ENCODE measurements at places on chromosomes 7 and 10.

DNA sequence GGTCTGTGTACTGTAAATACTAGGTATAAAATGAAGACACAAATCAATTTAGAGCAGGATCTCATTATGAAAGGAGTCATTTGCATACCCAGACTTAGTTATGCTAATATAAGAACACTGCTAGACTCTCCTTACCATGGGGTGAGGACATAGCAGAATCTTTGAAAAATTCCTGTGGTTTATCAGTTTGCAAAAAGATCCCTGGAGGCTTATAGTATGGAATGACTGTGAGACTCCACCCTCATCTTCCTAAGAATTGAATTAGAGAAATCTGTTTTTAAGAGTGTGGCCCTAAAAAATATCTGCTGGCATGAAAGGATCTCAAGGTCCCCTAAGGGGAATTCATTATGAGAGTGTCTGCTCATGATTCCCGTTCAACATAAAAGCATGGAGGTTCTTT, 63.2 kb downstream of the WNT2 start:
- DNase-seq = no peak

DNA sequence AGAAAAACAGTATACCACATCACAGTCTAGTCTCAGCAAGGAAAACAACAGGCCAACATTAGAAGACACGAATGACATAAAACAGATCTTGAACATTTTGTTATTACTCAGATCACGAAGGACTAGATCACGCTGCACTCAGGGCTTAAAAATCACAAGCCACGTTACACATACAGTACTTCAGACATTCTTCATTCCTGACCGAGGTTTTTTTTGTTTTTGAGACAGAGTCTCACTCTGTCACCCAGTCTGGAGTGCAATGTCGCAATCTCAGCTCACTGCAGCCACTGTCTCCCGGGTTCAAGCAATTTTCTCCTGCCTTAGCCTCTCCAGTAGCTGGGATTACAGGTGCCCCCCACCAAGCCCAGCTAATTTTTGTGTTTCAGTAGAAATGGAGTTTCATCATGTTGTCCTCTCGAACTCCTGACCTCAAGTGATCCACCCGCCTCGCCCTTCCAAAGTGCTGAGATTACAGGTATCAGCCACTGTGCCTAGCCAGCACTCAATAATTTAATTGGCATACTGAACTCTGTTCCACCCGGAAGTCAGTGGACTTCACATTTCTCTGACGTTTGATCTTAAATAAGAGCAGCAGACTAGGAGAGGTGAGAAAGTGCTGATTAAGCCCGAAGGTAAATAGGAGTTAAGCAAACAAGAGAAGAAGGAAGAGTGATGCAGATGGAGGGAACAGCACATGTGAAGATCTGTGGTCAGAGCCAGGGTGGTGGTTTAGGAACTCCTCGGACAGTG, 3.5 kb downstream of the AIMP2 start:
- peak; percentile 9 for DNase-seq

- no peak for DNase-seq
Measured at GRCh38 chr10:112434988-112435619, 11.6 kb downstream of the ZDHHC6 start.

DNA sequence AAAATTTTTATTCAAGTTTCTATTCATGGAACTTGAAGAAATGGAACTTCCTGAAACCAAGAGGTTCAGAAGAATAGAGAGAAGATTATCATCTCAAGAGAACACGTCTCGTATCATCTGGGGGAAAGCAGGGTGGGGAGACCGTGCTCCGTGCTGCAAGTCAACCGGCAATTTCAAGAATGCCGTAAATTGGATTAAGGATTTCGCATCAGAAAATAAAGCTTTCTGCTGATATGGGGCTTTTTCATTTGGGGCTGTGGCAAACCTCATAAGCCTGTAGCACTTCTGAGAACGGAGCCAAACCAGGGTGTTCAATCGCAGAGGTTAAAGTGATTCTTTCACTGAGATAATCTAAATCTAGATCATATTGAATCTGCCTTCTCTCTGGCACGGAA, 150.1 kb upstream of the NPS start:
- no peak for DNase-seq

DNA sequence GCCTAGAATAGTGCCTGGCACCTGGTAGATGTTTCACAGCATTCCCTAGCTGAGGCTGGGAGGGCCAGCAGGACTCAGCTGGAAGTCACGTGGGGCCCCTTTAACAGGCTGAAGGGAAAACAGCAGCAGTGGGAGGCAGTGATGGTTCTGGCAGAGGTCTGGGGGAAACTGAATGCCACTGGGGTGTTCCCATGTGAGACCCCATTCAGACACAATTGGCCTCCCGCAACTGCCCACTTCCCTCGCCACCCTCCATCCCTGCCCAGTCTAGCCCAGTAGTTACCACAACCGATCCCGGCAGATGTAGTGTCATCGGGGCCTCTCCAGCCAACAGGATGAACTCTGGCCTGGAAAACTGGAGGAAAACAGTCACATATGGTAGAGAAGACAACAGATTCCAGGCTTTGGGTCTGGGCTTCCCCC, 38.3 kb downstream of the FRMPD2 start:
- DNase-seq = no peak

DNA sequence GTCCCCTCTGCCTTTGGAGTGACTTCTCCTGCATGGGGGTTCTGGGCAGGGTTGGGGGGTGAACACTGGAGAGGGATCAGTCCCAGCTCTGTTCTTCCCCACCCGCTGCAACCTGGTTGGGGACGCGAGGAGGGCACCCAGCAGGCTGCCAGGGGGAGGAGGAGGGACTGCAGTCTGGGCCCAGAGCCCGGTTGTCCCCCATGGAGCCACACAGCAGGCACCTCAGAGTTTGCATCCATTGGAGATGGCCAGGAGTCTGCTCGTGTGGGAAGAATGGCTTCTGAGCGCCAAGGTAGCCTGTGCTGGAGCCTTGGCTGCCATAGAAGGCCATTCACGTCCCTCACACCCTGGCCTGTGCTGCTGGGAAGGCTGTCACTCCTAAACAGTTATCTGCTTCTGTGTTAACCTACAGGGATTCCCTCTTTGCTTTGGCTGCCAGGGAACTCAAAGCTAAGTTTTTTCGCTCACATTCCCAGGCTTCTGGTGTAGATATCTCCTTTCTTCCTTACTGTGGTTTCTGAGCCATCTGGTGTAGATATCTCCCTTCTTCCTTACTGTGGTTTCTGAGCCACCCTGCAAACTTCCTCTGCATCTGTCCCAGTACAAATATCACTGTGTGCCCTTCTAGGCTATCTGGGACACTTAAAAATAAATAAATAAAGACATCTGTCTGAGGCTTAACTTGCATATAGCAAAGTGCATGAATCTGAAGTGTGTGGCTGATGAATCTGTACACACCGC, 133.7 kb downstream of the LHPP start:
- DNase-seq = no peak

- DNase-seq = peak; percentile 67
Measured at GRCh38 chr7:128167042-128167701, 73.9 kb upstream of the LEP start.

GRCh38 chr7:116527521-116527920, 2.7 kb downstream of the CAV1 start:
- no peak for DNase-seq

DNA sequence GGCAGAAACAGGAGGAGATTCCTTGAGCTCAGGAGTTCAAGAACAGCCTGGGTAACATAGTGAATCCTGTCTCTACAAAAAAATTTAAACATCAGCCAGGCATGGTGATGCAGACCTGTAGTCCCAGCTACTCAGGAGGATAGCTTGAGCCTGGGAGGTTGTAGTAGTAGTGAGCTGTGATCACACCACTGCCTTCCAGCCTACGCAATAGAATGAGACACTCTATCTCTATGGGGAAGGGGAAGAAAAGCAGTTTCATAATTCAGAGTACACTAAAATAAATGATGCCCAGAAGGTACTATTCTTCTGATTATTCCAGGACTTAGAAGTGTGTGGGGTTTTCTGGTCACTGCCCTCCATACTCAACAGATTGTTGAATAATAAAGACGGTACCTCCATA, 177.3 kb downstream of the KMT2E start:
- no peak for DNase-seq

- no peak for DNase-seq
Measured at GRCh38 chr10:14010769-14011574, 319.8 kb downstream of the FRMD4A start.

GRCh38 chr10:63007112-63007511, 126.0 kb upstream of the NRBF2 start:
- no peak for DNase-seq

DNA sequence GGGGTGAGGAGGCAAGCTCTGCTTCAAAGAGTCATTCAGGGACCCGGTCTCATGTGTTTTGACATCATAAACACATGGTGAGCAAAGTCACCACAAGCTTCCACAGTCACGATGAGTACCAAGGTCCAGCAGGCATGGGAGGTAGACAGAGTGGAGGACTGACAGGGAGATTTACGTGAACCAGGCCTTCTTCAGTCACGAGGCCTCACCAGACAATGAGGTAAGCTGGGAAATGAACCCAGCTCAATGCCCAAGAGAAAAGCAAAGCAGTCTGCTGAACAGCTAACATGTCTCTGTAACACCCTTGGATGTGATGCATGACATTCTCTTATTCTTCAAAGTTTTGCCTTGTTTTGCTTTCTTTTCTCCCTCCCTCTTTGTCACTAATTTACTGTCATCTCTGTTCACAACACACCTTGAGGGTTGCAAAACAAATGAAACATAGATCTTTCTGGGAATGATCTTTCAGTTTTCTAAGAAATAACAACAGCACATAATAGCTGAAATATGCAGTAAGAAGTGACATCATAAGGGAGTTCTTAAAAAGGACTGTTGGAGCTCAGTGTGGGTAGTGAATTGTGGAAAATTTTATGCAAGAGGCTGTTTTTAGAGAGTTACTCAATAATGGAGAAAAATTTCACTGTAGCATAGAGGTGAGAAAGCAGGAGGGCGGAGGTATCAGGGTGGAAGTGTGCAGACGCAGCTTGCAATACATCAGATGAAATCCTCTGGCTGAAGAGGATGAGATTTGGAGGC, 9.0 kb downstream of the PPP1R17 start:
- no peak for DNase-seq

DNA sequence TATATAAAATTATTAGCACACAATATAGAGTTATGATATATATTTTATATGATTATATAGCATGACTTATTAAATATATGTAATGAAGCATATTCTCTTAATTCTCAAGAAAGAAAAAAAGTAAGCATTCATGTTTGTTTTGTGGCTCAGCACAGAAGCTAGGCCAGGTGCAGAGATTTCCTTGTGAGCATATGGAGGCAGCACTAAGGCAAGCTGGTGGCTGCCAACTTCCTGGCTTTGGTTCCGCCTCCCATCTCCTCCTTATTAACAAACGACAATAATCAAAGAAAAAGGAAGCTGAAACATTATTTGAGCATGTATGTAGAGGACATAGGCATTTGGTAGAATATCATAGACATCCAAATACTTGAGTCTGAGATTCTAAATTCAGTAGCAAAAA, 130.3 kb downstream of the ST7 start:
- no peak for DNase-seq

DNA sequence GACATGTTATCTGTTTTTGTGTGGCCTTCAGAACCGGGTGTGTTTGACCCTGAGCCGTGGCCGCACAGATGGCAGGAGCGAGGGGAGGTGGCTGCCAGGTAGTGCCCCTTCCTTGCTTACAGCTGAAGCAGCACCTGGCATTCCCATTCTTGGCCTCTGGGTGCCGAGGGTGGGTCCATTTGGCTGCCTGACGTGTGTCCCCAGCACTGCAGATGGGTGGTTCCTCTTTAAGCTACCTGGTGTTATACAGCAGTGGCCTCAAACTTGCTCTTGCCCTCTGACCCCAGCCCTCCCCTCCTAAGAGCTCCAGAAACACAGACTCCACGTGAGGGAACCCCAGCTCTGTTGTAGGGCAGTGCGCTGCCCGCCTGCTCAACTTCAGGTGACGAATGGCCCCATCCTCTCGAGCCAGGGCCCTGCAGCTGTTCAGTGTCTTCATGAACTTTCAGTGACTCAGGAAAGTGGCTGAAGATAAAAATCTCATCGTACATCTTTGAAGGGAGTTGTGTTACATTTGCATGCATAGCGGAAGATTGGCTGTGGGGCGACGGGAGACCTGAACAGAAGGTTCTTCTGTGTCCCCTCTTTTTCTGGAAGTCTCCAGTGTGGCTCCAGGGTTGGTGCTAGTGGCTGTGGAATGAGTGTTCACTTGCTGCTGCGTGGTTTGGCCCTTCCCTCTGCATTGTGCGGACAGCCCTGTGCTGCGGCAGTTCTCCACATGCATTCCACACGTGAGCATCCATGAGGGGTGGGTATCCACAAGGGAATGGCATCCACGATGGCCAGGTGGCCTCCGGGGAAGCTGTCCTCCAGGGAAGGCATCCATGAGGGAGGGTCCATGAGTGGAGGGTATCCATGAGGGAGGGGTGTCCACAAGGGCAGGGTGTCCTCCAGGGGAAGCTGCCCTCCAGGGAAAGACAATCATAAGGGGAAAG, 91.6 kb downstream of the INPP5A start:
- no peak for DNase-seq

- no peak for DNase-seq
Measured at GRCh38 chr10:122744257-122744656, 44.6 kb upstream of the C10orf120 start.

- DNase-seq = no peak
Measured at GRCh38 chr7:117775801-117776200, 97.4 kb downstream of the CTTNBP2 start.

- no peak for DNase-seq
Measured at GRCh38 chr7:51635775-51636174, 319.2 kb upstream of the COBL start.

Data from brain microvascular endothelial cell (primary cell).